RPMI7951 (cell line): ENCODE measurements at places on chromosomes 1 and 21. TPM values are rescaled to one million over a fixed set of nuclear protein-coding genes. Genes with fewer than 3 reads are reported as not detected.

The ADAM30 gene
- not detected in 2 replicates for total RNA-seq

The TBCE gene
- 18.1 and 20.3 TPM in 2 replicates for total RNA-seq

The RXRG gene
- total RNA-seq = 0.39 and 0.96 TPM in 2 replicates

The MYOG gene
- not detected in 2 replicates for total RNA-seq

The RSPH1 gene
- total RNA-seq = 0.12 TPM in 1 of 2 replicates, not detected in the other

The TPTE gene
- 2.4 and 3.1 TPM in 2 replicates for total RNA-seq

The CAMTA1 gene
- 86.7 and 91.0 TPM in 2 replicates for total RNA-seq

The LRRC3 gene
- 1.6 and 1.9 TPM in 2 replicates for total RNA-seq

The DYRK3 gene
- 12.5 and 13.8 TPM in 2 replicates for total RNA-seq

The BNIPL gene
- total RNA-seq = 0.48 TPM in 1 of 2 replicates, not detected in the other

The SEC16B gene
- total RNA-seq = 0.48 and 1.2 TPM in 2 replicates

The PTGS2 gene
- total RNA-seq = 2.1 and 2.4 TPM in 2 replicates

The SUSD4 gene
- total RNA-seq = 0.29 and 0.48 TPM in 2 replicates

The MPZ gene
- total RNA-seq = 0.24 and 0.39 TPM in 2 replicates

The TEX38 gene
- total RNA-seq = not detected in 2 replicates

The UBE2U gene
- total RNA-seq = not detected in 2 replicates

The MTARC2 gene
- total RNA-seq = 1.1 and 2.4 TPM in 2 replicates

The L1TD1 gene
- total RNA-seq = not detected in 2 replicates

The MTMR11 gene
- total RNA-seq = 5.2 and 6.1 TPM in 2 replicates

The C2CD4D gene
- total RNA-seq = not detected in 2 replicates

The SORT1 gene
- total RNA-seq = 15.4 and 22.5 TPM in 2 replicates

The GCSAML gene
- total RNA-seq = 0.12 TPM in 1 of 2 replicates, not detected in the other

The CLCA2 gene
- total RNA-seq = 0.29 and 0.36 TPM in 2 replicates

The ARHGEF16 gene
- not detected in 2 replicates for total RNA-seq

The ANGPTL1 gene
- total RNA-seq = 0.36 and 1.7 TPM in 2 replicates

The FAM72D gene
- 4.7 and 7.3 TPM in 2 replicates for total RNA-seq

The NR0B2 gene
- not detected in 2 replicates for total RNA-seq

The CD244 gene
- not detected in 2 replicates for total RNA-seq

The DNAH14 gene
- total RNA-seq = 19.5 and 19.7 TPM in 2 replicates

The HAO2 gene
- total RNA-seq = not detected in 2 replicates
